ENCODE measurements at places on chromosomes 1 and 21.

GRCh38 chr1:53896635-53897229 is 2.7 kb downstream of the DIO1 start:
- no peak for DNase-seq

DNA sequence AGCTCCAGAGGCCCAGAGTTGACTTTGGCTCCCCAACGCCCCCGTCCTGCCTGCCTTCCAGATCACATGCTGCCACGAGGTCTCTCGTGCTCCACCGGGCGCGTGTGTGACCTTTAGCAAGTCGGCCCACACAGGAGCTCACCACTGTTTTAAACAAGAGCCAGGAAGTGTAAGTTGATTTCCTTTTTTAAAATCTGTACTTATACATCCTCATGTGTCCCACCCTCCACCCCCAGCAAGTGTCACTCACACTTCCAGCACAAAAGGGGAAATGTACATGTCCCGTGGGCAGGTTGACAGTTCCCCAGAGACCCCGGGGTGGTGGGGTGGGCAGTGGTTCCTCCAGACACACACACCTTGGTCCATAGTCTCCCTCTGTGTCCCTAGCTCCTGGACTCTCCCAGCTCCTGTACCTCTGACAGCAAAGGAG is 84.4 kb downstream of the STUM start:
- no peak for DNase-seq

- DNase-seq = no peak
Observed at GRCh38 chr1:57066980-57067610, 101.3 kb upstream of the C8B start.

DNA sequence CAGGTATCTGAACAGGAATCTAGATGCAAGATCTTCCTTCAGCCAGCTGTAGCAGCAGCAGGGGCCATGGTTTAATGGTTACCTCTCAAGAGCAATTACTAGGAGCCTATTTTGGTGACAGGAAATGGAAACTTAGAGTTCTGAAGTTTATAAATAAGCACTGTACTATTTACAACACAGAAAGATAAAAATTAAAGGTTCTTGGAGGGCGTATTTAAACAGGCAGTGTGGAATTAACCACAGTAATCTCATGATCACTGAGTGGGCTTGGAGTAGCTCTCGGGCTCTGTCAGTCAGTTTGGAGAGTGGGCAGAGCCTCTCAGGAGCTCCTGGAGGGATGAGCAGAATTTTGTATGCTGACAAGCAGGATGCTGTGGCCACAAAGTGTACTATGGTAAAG is 10.2 kb upstream of the FCRL5 start:
- DNase-seq = no peak

DNA sequence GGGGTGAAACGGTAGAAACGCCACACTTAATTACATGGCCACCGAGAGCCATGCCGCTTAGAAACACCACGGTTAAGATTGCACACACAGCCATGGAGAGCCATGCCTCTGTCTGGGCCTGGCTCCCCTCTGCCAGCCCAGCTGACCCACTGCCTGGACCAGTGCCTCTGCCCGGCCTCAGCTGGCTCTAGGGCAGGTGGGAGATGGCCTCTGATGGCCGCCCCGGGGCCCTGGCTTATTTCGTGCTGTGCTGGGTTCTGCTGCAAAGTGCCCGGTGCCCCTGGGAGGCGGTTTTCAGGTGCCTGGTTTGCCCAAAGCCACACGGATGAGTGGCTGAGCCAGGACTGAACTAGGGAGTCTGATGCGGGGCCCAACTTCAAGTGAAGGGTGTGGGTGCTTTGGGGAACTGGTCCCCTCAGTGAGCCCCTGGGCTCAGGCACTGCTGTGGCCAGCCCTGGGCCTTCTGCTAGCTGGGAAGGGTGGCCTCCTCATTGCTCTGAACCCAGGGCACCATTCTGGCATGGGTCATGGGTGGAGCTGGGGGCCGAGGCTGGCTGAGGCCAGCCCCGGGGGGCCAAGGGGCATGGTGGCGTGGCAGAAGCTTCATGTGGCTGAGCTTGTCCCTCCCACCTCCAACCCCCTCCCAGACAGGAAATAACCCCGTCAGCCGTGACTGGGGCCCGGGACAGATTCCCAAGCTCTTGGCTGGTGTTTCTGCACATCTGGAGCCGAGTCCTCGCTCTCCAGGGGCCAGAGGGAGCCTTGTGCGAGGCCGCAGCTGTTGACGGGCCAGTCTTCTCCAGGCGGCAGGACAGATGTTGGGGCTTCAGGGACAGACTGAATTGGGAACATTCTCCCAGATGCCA is 1.9 kb upstream of the GPR153 start:
- no peak for DNase-seq

DNA sequence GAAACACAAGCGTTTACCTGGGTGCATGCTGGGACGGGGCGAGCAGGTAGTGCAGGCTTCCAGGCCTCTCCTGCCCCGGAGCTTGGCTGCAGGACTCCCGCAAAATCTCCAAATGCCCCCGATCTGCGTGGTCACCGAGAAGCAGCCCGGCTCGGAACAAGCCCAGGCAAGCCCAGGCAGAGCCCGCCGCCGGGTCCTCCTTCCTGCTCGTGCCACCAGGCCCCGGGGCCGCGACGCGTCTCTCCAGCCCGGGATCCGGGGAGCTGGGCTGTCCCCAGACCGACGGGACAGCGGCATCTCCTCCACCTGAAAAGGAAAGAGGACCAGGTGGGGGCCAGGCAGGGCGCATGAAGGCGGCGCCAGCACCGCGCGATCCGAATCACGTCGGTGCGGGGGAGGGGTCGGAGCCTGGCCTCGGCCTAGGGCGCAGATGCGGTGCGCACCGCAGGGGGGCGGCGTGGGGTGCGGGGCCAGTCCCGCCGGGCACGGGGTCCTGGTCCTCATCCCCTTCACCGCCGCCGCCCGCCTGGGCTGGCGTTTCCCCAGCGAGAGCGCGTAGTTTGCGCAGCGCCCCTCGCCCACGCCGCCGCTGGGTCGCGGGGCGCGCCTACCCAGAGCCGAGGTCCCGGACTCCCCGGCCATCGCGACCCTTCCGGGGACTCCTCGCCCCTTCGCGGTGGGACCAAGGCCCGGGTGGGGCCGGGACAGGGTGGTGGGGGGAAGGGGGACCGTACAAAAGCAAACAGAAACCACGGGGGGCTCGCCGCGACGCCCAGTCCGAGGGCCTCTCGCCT is 52.4 kb upstream of the H6PD start:
- peak; percentile 55 for DNase-seq

DNA sequence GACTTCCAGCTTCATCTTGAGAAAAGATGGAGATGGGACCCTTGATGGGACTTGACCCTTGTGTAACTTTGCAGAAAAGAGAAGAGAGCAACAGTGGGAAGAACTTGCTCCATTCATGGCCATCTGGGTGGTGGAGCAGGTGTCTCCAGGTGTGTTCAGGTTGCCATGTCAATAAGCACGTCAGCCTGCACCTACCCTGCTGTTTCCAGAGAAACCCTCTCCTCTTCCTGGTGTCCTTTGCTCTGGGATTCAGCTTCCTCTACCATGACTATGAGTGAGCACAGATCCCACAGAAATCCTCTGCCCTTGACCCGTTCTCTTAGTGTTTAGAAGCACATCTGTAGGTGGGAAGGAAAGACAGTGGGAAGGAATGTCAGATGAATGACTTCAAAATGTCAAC is 21.8 kb upstream of the OTUD3 start:
- DNase-seq = no peak

- DNase-seq = no peak
Observed at GRCh38 chr1:184324972-184325371, 61.9 kb upstream of the C1orf21 start.

DNA sequence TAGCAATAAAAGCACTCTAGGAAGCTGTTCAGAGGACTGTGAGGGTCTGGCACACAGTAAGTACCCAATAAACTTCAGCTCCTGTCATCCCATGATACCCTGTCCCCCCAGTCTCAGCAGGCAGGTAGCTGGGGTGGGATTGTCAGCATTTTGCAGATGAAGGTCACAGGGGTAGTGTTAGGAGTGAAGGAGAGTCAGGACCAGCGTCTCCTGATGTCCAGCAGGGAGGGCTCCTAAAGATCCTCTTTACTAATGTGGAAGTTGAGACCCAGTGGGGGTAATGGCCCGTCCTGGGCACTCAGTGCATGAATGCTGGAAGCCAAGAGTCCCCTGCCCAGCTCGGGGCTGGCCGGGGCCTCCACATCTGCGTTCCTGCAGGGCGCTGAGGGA is 31.3 kb upstream of the EDN2 start:
- no peak for DNase-seq

- DNase-seq = no peak
Observed at GRCh38 chr1:167489571-167490340, 28.6 kb downstream of the CD247 start.

- DNase-seq = no peak
Observed at GRCh38 chr21:32134441-32135130, 144.3 kb downstream of the MIS18A start.

DNA sequence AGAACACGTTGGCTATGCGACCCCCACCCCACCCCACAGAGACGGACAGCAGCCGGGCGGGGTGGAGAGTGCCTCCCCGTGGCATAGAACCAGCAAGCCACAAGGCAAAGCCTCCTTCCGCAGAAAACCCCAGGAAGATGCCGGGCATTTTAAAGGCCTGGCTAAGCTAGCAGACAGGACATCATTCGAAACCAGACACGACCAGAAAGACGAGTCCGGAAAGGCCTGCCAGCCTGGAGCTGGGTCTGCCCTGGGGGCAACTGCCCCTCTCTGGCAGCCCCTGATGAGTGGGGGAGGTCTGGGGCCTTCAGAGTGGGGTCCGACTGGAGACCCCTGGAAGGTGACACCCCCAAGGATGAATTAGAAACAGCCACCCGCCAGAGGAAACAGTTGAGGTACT is 8.5 kb downstream of the FTCD start:
- peak; percentile 13 for DNase-seq

- no peak for DNase-seq
Observed at GRCh38 chr1:163273766-163274441, 47.9 kb upstream of the NUF2 start.

DNA sequence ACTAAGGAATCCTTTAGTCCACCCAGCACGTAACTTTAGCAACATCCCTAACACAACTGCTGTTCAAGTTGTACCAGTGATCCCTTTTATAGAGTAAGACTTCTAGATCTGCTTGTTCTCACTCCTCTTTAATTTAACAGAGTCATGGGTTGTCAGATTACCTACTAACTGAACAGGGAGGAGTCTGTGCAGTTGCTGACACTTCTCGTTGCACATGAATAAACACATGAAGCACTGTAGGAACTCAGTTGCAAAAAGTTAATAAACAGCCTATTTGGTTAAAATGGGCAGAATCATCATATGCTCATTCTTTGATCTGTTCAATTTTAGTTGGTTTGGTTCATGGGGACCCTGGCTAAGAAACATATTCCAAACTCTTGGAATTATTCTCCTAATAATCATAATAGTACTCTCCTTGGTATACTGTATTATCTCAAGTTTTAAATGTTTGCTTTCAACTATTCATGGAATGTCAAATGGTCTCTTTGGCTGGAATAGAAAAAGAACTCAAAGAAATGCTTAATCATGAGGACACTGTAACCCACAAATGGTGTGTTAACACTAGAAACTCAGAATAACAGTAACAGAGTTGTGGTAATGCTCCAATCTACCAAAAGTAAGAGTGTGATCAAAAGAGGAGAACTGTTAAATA is 15.6 kb downstream of the PLPPR5 start:
- DNase-seq = no peak

- DNase-seq = no peak
Observed at GRCh38 chr1:109806733-109807400, 43.1 kb upstream of the EPS8L3 start.

GRCh38 chr1:83545066-83545862 is 453.7 kb downstream of the TTLL7 start:
- DNase-seq = no peak

- DNase-seq = no peak
Observed at GRCh38 chr1:239263801-239264200, 122.6 kb upstream of the CHRM3 start.

- no peak for DNase-seq
Observed at GRCh38 chr21:42527489-42528158, 14.0 kb downstream of the SLC37A1 start.

GRCh38 chr1:154864189-154864975 is 5.7 kb downstream of the KCNN3 start:
- DNase-seq = no peak

GRCh38 chr1:156809281-156809680 is 7.4 kb downstream of the SH2D2A start:
- DNase-seq = no peak

DNA sequence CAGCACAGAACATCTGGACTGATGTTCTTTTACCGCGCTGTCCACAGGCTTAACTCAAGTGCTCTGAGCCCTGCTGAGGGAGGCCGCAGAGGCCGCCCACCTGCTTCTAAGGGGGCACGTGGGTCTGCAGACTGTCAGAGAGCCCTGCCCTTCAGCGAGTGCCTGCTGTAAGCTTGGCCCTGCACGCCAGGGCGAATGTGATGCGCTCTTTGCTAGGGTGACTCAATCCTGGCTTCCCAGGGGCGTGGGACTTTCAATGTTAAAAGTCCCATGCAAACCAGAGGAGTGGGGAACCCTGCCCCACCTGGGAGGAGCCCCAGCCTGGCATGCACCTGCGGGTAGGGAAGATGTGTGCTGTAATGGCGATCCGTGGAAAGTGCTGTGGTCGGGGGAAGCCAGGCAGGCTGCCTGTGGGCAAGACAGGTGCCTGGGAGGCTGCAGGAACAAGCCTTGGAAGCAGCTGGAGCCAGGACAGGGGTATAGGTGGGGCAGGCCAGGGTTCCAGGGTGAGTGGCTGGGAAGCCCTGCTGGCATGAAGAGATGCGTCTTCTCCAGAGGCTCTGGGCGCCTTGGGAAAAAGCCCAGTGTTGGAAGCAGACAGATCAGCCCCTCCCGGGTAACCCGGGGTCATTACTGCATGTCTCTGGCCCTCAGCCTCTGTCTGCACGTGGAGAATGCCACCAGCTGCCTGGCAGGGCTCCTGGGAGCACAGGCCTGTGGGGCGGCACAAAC is 594 bp upstream of the PANK4 start:
- DNase-seq = no peak

Data from glutamatergic neuron (in vitro differentiated cells).